Activated CD8-positive, alpha-beta memory T cell treated with anti-CD3 and anti-CD28 coated beads for 4 hours (primary cell): ENCODE measurements at places on chromosomes 6 and 20.

DNA sequence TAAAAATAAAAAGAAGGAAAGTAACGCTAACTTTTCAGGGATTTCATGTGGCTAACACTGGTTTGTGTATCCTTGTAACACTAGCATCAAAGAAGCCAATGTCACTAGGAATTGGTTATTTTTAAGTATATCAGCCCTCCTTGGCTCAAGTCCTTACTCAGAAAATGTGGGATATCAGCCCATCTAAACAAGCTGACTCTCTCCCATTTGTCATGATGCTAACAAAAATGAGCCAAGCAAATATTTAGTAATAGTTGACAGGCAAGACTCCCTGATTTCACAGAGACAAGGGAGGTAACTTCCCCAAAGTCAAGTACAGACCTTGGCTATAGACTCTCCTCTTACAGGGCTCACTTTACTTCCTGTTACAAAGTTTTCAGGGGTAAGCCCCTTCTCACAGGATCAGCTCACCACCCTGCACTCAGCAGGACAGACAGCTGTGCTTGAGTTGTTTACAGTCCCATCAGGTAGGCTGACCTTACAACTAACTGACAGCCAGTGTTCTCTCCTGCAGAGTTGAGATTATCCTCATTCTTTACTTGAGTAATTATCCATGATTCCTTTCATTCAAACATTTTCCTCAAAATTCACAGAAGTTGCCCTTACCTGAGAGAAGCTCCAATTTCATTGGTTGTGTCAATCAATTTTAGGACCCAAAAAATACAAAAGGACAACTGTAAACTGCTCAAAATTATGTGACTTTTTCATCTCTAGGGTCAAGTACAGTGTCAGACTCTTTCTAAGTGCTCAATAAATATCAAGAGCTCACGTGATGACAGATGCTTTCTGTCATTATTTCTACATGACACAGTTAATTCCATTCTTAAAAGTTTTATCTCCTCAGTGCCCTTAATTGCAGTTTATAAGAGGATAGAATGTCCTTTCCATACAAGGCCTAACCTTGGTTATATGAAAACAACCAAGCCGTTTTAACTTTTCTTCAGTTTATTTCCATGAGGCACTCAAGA lies 38.1 kb upstream of the BMP5 start:
- DNase-seq = no peak

DNA sequence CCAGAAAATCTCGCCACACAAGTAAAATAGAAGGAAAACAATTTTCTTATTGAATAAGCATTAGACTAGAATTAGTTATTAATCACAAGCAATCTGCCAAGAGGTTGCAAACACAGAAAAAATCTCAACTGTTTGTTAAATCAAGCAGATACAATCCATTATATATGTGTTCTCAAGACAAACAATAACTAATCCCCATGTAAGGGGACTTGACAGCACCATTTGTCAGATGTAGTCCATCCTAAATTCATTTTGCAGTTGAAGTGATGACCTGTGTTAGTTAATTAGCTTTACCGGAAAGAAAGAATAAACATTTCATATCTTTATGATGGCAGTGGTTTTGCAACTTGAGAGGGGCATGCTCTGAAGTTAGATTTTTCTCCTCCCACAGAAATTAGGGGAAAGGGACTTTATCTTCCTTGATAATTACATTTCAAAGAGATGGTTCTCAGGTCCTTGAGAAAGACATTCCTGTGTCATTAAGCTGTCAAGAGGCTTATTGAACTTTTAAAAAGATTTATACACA lies 1588.0 kb downstream of the GRIK2 start:
- no peak for DNase-seq

DNA sequence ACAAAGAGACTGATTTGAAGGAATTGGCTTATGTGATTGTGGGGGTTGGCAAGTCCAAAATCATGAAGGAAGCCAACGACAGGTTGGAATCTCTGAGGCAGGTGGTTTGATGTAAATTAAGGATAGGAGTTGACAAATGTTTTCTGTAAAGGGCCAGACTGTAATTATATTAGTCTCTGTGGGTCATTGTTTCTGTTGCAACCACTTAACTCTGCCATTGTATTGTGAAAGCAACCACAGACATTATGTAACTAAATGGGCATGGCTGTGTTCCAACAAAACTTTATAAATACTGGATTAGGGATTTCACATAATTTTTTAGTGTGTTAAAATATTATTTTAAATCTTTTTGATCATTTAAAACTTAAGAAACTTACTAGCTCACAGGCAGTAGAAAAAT lies 199.2 kb upstream of the MYLIP start:
- no peak for DNase-seq

- no peak for DNase-seq
These were observed 124.9 kb downstream of the UTRN start for GRCh38 chr6:144410059-144410458.

DNA sequence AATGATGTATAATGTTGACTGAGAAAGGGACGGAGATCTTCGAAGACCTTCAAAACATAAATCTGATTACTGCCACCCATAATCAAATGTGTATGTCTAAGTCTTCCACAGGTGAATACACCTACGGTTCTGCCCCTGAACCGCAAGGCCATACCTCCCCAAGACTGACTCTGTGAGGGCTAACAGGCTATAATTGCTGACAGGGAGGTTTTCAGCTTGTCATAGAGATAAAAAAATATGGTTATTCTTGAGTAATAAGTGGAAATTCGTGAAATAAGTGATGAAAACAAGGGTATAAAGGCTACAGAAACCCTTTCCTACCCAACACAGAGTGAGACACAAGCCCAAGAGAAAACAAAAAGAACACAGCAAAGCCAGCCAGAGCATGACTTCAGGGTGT lies 188.9 kb downstream of the ATXN1 start:
- no peak for DNase-seq

DNA sequence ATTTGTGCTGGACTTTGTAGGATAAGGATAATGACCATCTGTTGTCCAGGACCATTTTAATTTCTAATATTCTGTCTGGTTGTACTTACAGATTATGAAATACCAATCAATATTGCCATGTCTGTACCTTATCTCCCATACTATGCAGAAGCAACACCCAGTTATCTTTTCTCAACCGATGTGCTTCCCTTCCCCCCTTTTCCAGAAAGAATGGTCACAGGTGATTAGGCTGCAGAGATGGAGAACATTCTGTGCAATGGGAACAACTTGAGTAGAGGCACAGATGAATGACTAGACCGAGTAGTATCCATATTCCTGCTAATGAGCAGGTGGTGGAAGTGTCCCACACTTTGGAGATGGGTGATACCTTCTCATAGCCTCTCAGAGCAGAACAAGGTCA lies 10.5 kb downstream of the RALY start:
- no peak for DNase-seq

- DNase-seq = no peak
These were observed 40.4 kb upstream of the SYNJ2 start for GRCh38 chr6:157941101-157941863.

- DNase-seq = no peak
These were observed 35.3 kb downstream of the KCTD20 start for GRCh38 chr6:36478051-36478526.

- peak; percentile 39 for DNase-seq
These were observed 17.9 kb upstream of the PRDM13 start for GRCh38 chr6:99588618-99589289.

DNA sequence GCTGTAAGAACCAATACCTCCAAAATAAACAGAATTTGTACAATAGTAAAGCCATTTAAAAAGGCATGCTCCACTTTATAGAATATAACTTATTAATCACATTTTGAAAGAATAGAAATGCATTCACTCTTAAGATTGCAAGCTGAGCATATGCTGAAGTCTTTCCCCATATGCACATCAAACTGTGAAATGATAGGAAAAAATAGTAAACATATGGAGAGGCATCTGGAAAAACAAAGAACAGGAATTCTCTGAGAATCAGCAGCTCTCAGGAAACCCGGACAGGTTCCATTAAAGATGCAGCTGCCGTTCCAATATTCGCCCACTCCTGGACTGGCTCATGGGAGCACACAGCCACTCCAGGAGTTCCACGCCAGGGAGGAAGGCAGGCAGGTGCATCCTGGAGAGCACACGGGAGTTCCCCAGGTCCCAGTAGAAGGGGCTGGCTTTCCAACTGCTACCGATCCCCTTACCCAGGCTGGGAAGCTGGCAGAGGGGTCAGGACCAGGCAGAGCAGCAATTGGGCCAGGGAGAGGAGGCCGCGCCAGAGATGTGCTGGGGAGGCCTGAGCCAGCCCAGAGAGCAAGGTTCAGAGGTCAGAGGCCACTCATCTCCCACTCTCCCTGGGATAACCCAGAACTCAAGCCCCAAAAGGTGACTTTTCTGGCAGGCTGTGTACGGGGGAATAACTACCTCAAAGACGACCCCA lies 111.1 kb downstream of the DLL1 start:
- DNase-seq = no peak

DNA sequence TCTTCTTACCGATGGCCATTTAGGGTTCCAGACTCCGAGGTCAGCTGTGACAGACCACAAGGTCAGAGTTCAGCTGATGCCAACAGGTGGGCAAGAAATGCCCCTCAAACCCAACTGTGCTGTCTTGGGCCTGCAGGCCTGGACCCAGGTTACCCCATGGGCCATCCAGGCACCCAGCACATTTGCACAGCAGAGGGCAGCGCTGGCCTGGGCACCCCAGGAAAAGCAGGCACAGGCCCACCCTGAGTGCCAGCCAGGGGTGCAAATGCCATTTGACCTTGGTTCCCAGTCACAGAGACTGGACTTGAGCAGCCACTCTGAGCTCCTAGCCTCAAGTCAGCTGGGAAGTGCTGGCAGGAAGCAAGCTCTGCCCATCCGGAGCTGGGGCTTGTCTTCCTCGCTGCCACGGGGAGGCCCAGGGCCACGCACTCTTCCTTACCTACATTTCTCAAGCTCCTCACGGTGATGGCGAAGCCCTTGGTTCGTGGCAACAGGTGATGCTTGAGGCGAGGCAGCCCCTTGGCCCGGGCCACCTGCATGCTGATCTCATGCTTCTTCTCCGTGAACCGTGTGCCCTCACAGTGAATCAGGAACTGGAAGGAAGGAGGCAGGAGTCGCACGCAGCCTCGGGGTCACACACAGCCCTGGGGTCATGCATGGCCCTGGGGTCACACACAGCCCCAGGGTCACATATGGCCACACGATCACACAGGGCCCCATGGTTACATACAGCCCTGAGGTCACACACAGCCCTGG lies 120.8 kb downstream of the AGPAT4 start:
- DNase-seq = no peak

DNA sequence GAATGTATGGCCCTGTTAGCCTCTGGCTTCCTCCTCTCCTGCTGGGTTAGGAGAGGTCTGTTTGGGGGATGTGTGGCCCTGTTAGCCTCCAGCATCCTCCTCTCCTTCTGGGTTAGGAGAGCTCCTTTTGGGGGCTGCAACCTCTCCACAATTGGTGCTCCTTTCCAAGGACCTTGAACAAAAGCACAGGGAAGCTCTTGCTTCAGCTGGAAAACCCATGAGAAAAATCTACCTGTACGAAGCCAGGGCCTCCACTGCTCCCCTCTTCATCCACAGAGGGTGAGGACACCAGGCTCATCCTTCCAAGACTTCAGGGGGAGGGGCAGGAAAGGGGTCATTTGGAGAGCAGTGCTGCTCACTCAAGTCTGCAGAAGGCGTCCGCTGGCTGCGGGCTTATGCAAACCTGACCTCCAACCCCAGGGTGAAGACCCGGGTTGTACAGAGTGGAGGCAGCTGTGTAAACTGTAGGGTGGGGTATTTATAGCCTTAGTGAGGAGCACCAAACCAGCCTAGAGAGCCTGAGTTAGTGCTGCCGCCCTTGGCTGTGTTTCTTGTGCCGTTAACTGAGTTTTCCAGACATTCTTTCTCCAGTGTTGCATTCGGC lies 62.1 kb downstream of the SLC24A3 start:
- no peak for DNase-seq

DNA sequence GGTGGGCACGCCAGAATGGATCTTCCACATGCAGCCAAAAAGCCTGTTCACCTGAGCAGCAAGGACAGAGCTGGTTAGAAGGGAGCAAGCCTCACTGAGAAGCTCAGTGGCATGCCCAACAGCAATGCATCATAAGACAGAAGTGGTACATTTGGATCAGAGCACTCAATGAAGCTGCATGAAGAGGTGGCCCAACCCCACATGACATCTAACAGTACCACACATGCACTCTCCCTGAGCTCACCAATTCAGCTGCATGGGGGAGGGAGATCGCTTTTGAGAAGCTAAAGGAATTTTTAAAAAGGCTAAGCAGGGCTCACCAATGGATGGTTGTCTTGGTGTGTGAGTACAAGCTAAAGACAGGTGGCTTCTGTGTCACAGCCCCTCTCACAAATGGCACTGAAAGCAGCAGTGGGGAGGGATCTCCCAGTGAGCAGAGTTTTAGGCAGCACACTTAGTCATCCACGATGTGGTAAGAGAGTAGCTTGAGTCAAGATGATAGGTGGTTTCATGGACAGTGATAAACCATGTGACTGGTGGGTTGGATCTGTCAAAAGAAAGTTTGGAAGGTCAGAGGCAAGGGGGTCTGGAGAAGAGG lies 166.6 kb upstream of the TAB2 start:
- DNase-seq = no peak

GRCh38 chr6:4665489-4666417 lies 110.5 kb upstream of the CDYL start:
- no peak for DNase-seq

- no peak for DNase-seq
These were observed 8.0 kb downstream of the STK35 start for GRCh38 chr20:2109425-2110210.

- no peak for DNase-seq
These were observed 1.2 kb downstream of the CST7 start for GRCh38 chr20:24950128-24950835.

DNA sequence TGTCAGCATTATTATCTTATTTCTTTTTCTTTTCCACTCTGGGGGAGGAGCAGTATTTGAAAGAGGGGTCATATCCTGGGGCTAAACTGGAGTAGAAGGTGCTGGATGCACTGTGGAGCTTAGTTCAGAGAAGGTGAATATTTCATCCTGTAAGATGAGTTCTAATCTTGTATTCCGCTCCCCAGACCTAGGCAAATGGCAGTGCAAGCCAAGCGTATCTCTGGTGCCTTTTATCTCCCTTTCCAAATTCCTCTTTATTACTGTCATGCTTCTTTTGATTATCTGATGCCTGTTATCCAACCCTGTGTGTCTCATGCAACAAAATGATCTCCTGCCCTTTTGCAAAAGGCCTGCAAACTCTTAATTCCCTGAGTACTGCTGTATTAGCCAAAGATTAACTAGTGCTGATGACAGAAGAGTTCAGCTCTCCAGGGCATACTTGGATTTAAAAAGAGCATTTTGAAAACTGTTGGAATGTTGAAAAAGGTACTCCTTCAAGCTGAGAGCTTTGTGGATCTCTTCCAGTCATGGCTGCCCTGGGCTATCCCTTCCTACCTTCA lies 138.0 kb downstream of the CARMIL1 start:
- no peak for DNase-seq
